ENCODE measurements at places on chromosomes 4 and X.

DNA sequence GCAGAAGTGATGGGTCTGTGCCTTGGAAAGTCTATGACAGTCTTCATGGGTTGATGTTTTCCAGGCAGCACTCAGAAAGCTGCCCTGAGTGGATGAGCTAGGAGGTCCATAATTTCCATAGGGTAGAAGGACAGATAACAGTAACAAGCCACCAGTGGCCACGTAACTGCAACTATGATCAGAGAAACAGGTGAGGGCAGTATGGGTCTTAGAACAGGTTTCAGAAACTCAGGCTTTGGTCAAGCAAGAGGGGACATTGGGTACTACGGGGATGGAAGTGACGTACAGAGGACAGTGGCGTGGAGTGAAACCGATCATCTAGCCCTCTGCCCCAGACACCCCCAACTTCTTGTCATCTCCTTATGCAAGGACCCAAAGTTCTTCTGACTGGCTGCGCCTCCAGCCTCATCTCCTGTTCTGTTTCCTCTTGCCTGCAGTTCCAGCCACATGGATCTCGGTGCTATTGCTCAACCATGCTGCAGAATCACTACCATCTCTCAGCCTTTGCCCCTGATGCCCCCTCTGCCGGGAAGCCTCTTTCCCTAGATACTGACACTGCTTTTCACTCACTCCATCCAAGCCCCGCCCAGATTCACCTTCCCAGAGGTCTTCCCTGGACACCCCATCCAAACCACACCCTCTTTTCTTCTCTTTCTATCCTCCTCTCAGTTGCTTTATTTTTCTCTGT, 123.4 kb downstream of the MFAP3L start:
- no peak for DNase-seq

DNA sequence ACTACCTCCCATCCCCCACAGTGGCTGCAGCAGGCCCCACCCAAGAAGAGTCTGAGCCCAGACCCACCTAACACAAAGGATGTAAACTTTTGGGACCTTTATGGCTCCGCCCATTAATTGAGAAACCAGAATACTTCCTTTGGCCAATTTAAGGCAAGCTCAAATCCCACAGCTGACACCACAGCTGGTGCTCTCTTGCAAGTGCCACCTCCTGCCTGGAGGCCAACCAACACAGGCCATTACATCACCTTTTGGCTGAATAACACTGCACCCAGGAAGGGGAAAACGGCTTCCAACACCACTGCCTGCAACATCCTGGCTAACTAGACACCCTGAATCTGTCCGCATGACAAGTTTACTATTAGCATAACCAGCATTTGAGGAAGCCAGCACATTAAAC, 248.8 kb downstream of the PRDM5 start:
- DNase-seq, result no peak

- no peak for DNase-seq
These were observed 94.9 kb downstream of the HDAC8 start for GRCh38 chrX:72477781-72478181.

DNA sequence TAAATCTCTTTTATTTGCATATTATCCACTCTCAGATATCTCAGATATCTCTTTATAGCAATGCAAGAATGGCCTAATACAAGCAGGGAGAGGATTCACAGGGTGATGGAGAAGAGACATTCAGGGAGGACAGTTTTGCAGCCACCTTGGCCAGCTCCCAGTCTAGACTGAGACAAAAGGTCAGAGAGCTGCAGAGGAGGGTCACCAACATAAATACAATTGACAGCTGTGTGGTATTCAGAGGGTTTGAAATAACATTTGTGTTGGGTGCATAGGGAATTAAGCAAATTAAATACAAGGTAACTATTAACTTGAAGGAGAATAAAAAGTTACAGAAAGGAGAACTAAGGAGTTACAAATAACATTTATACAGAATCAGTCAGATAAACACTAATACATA, 189.5 kb upstream of the TAPT1 start:
- no peak for DNase-seq

- no peak for DNase-seq
These were observed 28.1 kb downstream of the ADAM29 start for GRCh38 chr4:174946246-174946645.

GRCh38 chr4:161841759-161842158, 322.0 kb downstream of the FSTL5 start:
- DNase-seq, result no peak
